Neural progenitor cell (in vitro differentiated cells): ENCODE measurements at places on chromosomes 1 and 21. TPM values are rescaled to one million over a fixed set of nuclear protein-coding genes. Genes with fewer than 3 reads are reported as not detected.

Gene C4BPB
- total RNA-seq, result not detected in 2 replicates

GRCh38 chr1:204033306-204033705 lies 39.6 kb upstream of the SOX13 start:
- no peak overlapping the region for H3K27ac ChIP-seq
- DNase-seq, result no peak
- H3K36me3 ChIP-seq, result no peaks in the 10 kb centered on the region
- H3K27me3 ChIP-seq, result no peaks in the 10 kb centered on the region
- H3K4me1 ChIP-seq, result peaks cover 36% of the 10 kb centered on the region

DNA sequence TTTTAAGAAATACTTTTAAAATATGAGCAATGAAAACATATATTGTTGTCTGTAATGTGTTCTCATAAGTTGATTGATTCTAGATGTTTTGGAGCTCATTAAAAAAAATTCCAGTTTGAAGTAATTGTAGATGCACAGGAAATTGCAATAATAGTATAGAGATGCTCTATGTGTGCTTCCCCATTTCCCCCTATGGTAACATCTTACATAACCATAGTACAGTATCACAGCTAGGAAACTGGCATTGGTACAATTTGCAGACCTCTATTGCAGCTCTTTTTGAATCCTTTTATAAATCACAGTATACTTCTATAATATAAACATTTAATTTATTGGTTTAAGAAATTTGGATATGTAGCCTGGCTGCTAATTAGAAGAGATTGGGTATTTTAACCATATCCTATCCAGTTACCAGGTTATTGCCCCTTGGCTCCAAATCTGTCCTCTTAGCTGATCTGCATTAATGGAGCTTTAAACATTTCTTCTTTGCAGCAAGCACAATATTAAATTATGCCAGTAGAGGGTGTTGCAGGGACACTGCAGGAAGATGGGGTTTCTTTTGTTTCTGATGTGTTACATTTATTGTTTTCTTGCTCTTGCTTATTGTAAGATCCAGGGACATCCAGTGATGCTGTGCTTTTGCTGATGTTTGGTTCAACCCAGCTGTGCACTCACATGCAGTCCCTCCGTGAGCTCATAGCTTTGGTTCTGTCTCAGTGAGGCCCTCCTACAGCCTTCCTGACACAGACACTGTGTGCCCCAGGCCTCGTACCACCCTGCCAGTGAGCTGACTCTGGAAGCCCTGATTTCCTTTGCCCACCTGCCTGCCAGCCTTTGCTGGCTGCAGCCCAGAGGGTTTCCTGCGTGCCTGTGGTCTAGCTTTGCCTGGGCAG lies 103.3 kb downstream of the RABGAP1L start:
- peaks cover 7% of the 10 kb centered on the region for H3K4me1 ChIP-seq
- no peaks in the 10 kb centered on the region for H3K36me3 ChIP-seq
- H3K27me3 ChIP-seq, result no peaks in the 10 kb centered on the region
- no peak overlapping the region for H3K27ac ChIP-seq
- DNase-seq, result peak; percentile 56
- H3K4me3 ChIP-seq, result no peak overlapping the region

Gene FCRL2
- not detected in 2 replicates for total RNA-seq

- peaks cover 7% of the 10 kb centered on the region for H3K4me1 ChIP-seq
- no peak overlapping the region for H3K4me3 ChIP-seq
- no peaks in the 10 kb centered on the region for H3K27me3 ChIP-seq
Observed at GRCh38 chr1:47895279-47896125, 101.7 kb downstream of the TRABD2B start.
